ENCODE measurements at places on chromosomes 3 and 15. TPM values are rescaled to one million over a fixed set of nuclear protein-coding genes. Genes with fewer than 3 reads are reported as not detected.

LIPH gene
- 27.5 TPM for total RNA-seq

RRP9 gene
- total RNA-seq: 17.3 TPM

DNA sequence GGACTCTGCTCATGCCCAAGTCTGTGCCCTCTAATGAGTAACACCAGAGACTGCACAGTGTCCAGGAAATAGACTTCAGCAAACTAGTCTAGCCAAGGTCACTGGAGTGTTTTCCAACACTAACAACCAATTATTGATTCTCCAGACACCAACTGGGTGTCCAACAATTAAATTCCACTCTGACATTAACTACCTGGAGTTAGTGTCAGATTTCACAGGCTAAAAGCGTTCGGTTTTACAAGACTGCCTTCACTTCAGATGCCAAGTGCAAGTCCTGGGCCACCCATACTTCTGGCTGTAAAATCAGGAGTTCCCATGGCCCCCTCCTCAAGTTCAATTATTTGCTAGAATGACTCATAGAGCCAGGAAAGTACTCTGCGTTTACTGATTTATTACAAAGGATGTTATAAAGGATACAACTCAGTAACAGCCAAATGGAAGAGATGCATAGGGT, 20.8 kb upstream of the CFAP161 start:
- H3K36me3 ChIP-seq: no peaks in the 10 kb centered on the region
- DNase-seq: no peak
- H3K4me1 ChIP-seq: no peaks in the 10 kb centered on the region
- H3K27ac ChIP-seq: no peak overlapping the region

- H3K27me3 ChIP-seq: no peaks in the 10 kb centered on the region
- DNase-seq: peak; percentile 45
- no peak overlapping the region for H3K4me3 ChIP-seq
- H3K4me1 ChIP-seq: no peaks in the 10 kb centered on the region
- H3K27ac ChIP-seq: no peak overlapping the region
Observed at GRCh38 chr15:70243686-70244540, 146.2 kb upstream of the TLE3 start.

TBC1D2B gene
- 77.3 TPM for total RNA-seq

DNA sequence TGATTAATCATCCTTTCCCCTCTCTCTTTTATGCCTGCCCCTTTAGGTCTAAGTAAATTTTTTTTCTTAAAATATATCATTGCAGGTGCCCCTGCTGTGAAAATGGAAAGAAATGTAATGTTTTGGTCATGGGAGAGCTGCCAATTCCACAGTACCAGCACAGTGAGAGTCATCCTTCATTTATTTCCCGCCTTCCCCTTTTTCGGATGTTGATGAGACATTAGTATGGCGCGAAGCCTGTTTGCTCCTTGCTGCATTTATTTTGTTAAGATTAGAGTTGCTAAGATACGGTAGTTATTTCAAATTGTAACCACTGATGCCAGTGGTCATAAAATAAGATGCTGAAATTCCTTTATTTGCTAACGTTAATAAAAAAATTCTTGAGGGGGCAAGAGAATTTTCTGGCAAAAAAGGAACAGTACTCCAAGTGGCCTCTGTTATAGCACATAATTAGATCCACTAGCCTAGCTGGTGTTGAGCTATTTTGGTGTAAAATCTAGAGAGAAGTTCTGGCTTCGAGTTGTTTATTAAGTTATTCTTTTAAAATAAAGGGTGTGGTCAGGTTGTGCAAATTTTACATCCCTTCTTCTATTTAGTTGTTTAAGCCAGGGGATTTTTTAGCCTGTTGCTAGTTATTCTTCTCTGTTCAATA, 62.8 kb downstream of the MDFIC2 start:
- no peak overlapping the region for H3K27ac ChIP-seq
- no peaks in the 10 kb centered on the region for H3K27me3 ChIP-seq
- no peak for DNase-seq

AQP9 gene
- not detected for total RNA-seq

DNA sequence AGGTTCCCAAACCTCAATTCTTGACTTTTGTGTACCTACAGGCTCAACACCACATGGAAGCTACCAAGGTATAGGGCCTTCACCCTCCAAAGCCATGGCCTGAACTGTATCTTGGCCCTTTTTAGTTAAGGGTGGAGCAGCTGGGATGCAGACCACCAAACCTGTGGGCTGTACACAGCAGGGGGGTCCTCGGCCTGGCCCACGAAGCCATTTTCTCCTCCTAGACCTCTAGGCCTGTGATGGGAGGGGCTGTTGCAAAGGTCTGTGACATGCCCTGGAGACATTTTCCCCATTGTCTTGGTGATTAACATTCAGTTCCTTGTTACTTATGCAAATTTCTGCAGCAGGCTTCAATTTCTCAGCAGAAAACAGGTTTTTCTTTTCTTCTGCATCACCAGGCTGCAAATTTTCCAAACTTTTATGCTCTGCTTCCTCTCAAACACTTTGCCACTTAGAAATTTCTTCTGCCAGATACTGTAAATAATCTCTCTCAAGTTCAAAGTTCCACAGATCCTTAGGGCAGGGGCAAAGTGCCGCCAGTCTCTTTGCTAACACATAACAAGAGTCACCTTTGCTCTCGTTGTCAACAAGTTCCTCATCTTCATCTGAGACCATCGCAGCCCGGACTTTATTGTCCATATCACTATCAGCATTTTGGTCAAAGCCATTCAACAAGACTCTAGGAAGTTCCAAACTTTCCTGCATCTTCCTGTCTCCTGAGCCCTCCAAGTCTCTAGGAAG, 90.9 kb upstream of the PLXND1 start:
- H3K27ac ChIP-seq: no peak overlapping the region
- no peaks in the 10 kb centered on the region for H3K27me3 ChIP-seq
- DNase-seq: peak; percentile 55
- no peaks in the 10 kb centered on the region for H3K4me1 ChIP-seq

- peak; percentile 50 for DNase-seq
- H3K4me1 ChIP-seq: peaks cover 6% of the 10 kb centered on the region
- H3K4me3 ChIP-seq: no peak overlapping the region
- no peaks in the 10 kb centered on the region for H3K36me3 ChIP-seq
Observed at GRCh38 chr15:99442252-99442897, 123.4 kb upstream of the MEF2A start.

GRCh38 chr3:53550005-53550620, 55.7 kb downstream of the CACNA1D start:
- H3K27ac ChIP-seq: no peak overlapping the region
- no peaks in the 10 kb centered on the region for H3K4me1 ChIP-seq
- no peaks in the 10 kb centered on the region for H3K27me3 ChIP-seq
- DNase-seq: no peak

DNA sequence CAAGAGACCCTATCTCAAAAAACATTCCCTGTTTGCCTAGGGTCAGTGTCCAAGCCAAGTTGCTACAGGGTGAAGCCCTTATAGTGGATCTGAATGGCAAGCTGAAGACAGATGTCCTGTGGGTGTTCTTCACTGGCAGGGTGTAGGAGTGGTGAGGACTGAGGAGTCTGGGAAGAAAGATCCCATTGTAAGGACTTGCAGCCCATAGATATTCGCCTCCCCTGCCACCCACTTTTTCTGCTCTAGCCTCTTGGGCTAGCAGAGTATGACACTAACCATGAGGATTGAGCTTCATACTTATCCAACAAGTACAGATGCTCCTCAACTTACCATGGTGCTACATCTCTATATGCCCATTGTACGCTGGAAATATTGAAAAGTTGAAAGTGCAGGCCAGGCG, 13.2 kb downstream of the CYP19A1 start:
- no peak overlapping the region for H3K27ac ChIP-seq
- H3K4me1 ChIP-seq: no peaks in the 10 kb centered on the region
- no peaks in the 10 kb centered on the region for H3K27me3 ChIP-seq
- DNase-seq: no peak
- no peak overlapping the region for H3K4me3 ChIP-seq

DNA sequence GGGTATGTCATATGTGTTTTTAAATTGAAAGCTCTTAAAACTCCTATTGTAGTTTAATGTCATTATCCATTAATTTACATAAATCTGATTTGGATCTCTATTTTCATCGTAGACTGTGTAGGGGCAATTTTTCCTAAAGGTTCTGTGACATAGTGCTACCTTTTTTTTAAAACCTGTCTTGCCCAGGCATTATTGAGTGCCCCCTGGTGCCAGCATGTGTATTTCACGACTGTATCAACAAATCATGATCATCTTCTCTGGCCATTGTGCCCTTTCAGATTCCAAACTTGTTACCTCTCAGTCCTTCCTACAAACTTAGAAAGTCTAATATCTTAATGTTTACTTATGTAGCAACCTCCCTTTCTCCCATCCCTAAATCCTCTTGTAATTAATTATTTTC, 97.2 kb upstream of the FLNB start:
- no peaks in the 10 kb centered on the region for H3K4me1 ChIP-seq
- DNase-seq: no peak
- H3K4me3 ChIP-seq: no peak overlapping the region
- no peaks in the 10 kb centered on the region for H3K27me3 ChIP-seq
- H3K36me3 ChIP-seq: no peaks in the 10 kb centered on the region
- no peak overlapping the region for H3K27ac ChIP-seq

GRCh38 chr3:74691946-74692345, 77.5 kb upstream of the CNTN3 start:
- no peak overlapping the region for H3K27ac ChIP-seq
- no peaks in the 10 kb centered on the region for H3K27me3 ChIP-seq
- DNase-seq: no peak
- H3K4me3 ChIP-seq: no peak overlapping the region
- no peaks in the 10 kb centered on the region for H3K36me3 ChIP-seq

GRCh38 chr15:73965758-73966113, 26.4 kb downstream of the STOML1 start:
- H3K27ac ChIP-seq: no peak overlapping the region
- DNase-seq: no peak
- H3K27me3 ChIP-seq: no peaks in the 10 kb centered on the region
- H3K36me3 ChIP-seq: no peaks in the 10 kb centered on the region
- no peak overlapping the region for H3K4me3 ChIP-seq
- peaks cover 13% of the 10 kb centered on the region for H3K4me1 ChIP-seq

DNA sequence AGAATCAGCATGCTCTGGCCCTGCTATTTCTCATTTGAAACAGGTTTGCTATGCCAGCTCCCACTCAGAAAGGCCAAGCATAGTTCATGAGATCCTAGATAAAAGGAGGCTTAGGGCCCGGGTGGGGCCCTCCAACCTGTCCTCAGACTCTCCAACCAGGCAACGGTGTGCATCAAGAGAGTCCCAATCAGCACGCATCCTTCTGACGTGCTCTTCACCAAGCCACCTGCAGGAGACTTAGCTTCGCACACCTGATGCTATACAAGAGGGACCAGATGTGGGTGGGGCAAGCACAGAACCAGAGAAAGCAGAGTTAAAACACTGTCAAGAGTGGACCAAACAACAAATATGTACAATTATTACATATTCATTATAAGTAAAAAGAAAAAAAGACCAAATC, 17.3 kb downstream of the STIMATE start:
- H3K4me1 ChIP-seq: no peaks in the 10 kb centered on the region
- H3K4me3 ChIP-seq: no peak overlapping the region
- no peaks in the 10 kb centered on the region for H3K36me3 ChIP-seq
- DNase-seq: no peak
- no peak overlapping the region for H3K27ac ChIP-seq

DNA sequence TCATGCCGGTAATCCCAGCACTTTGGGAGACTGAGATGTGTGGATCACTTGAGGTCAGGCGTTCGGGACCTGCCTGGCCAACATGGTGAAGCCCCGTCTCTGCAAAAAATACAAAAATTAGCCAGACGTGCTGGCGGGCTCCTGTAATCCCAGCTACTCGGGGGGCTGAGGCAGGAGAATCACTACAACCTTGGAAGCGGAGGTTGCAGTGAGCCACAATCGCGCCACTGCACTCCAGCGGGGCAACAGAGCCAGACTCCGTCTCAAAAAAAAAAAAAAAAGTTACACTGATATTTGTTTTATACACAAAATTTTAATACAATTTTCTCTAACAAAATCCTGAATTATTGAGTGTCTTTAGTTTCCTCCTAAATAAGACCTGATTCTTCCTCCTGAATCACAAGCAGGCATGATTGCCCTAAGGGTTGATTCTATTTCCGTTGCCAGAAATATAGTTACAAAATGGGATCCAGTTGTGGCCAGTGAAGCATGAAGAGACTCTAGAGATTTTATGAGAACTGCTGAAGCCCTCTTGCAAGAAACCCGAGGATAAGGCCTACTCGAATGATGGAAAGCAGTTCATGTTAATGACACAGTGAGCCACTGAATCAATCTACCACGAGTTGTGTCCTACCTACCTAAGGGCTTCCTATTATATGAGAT, 9.6 kb upstream of the SMARCC1 start:
- H3K36me3 ChIP-seq: no peaks in the 10 kb centered on the region
- H3K27me3 ChIP-seq: no peaks in the 10 kb centered on the region
- H3K4me1 ChIP-seq: no peaks in the 10 kb centered on the region
- H3K4me3 ChIP-seq: no peak overlapping the region

- H3K4me3 ChIP-seq: no peak overlapping the region
- H3K27me3 ChIP-seq: no peaks in the 10 kb centered on the region
- no peaks in the 10 kb centered on the region for H3K36me3 ChIP-seq
- DNase-seq: no peak
Observed at GRCh38 chr3:189744235-189744634, 113.0 kb downstream of the TP63 start.

DNA sequence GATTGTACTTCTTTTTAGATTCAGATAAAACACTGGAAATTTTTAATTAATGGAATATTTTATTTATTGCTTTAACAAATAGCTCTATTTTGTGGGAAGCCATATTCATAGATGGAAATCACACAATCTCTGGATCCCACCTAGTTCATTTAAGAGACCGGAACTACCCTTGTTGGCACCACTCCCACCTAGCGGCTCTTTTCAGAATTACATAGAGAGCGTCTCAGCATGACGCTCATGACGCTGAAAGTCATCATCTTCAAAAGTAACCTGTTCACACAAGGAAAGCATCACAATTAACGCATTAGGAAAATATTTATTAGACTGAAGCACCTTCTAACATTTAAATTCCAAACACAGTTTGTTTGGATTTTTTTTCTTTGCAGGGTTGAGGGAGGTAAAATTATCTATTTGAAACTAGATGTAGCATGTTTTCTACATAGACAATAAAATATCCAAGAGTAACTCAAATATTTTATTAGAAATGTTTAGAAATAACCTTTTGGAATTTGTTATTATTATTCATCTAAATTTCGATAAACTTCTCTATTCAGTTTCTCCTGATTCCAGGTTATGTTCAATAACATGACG, 214.9 kb upstream of the ARRDC4 start:
- no peak for DNase-seq
- H3K4me1 ChIP-seq: no peaks in the 10 kb centered on the region
- no peak overlapping the region for H3K4me3 ChIP-seq
- H3K36me3 ChIP-seq: no peaks in the 10 kb centered on the region
- H3K27ac ChIP-seq: no peak overlapping the region

QARS1 gene
- 361 TPM for total RNA-seq

All from Peyer's patch (tissue), 4 donors.